Stimulated activated naive B cell treated with anti-CD40 and anti-IgM and Interleukin-4, amounts not matched to agents 10 μg/mL and 1 μg/mL and 100 μg/mL, for 72 hours (primary cell): ENCODE measurements at places on chromosomes 6 and 20.

DNA sequence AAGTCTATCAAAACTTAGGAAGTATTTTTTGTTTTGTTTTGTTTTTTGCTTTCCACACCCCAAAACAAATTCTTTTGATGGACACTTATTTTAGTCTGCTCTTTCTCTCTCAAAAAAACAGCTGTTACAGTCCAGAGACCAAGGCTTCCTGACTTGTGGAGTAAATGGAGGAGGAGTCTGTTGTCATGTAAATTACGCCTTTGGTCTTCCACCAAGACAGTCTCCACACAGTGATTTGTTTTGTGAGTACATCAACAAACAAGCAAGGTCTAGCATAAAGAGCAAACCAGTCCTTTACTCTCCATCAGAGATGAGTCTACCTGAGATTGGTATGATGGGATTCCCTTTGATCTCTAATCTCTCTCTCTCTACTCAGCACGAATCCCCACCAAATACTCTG, 588.0 kb upstream of the ARID1B start:
- H3K36me3 ChIP-seq, result no peaks in the 10 kb centered on the region
- no peaks in the 10 kb centered on the region for H3K27me3 ChIP-seq
- H3K27ac ChIP-seq, result no peak overlapping the region
- no peak for DNase-seq
- H3K4me3 ChIP-seq, result no peak overlapping the region

GRCh38 chr6:89675949-89676748, 37.6 kb upstream of the LYRM2 start:
- H3K36me3 ChIP-seq, result peaks cover 72% of the 10 kb centered on the region
- no peak overlapping the region for H3K27ac ChIP-seq
- no peaks in the 10 kb centered on the region for H3K27me3 ChIP-seq
- DNase-seq, result no peak

GRCh38 chr6:118740372-118740771, 89.0 kb upstream of the CEP85L start:
- peaks cover 7% of the 10 kb centered on the region for H3K4me1 ChIP-seq
- no peak overlapping the region for H3K4me3 ChIP-seq
- DNase-seq, result no peak
- H3K36me3 ChIP-seq, result no peaks in the 10 kb centered on the region

- no peaks in the 10 kb centered on the region for H3K27me3 ChIP-seq
- H3K4me3 ChIP-seq, result no peak overlapping the region
- H3K36me3 ChIP-seq, result no peaks in the 10 kb centered on the region
Observed at GRCh38 chr6:24072038-24072746, 53.8 kb upstream of the NRSN1 start.
